ENCODE measurements at places on chromosomes 11 and 22.

GRCh38 chr22:36682811-36683210, 20.7 kb downstream of the CACNG2 start:
- no peak for DNase-seq

GRCh38 chr11:69599502-69599901, 41.5 kb upstream of the CCND1 start:
- DNase-seq: peak; percentile 54

GRCh38 chr11:37110385-37110784, 512.3 kb upstream of the RAG2 start:
- no peak for DNase-seq

DNA sequence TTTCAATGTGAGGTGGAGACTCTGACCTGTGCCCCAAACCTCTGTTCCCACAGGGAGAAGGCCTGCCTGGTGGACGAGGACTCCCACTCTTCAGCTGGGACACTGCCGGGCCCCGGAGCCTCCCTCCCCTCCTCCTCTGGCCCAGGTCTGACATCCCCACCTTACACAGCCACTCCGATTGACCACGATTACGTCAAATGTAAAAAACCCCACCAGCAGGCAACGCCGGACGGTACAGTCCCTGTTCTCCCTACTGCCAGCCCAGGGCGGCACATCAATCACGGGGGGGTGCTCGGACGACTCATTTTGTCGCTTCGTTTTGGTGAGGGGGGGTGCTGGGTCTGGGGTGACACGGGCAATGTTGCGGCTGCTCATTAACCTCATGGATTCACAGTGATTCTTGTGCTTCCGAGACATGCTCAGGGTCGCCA, 83.3 kb upstream of the SUSD2 start:
- no peak for DNase-seq

DNA sequence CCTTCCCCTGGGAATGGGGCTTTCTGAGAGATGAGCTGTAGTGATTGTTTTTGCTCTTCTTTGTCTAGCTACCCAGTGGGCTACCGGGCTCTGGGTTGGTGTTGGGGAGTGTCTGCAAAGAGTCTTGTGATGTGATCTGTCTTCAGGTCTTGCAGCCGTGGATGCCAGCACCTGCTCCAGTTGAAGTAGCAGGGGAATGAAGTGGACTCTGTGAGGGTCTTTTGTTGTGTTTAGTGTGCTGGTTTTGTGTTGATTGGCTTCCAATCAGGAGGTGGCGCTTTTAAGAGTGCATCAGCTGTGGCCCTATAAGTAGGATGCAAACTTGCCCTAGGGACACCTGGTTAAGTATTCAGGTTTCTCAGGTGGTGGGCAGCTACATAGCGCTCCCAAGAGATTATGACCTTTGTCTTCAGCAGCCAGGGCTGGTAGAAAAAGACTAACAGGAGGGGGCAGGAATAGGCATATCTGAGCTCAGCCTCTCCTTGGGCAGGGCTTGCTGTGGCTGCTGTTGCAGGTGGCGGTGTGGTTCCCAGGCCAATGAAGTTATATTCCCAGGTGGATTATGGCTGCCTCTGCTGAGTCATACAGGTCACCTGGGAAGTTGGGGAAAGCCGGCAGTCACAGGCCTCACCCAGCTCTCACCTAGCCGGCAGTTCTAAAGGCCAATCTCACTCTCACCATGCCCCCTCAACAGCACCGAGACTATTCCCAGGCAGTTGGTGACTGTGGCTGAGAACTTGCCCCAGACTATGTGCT, 315.7 kb upstream of the C11orf87 start:
- no peak for DNase-seq

DNA sequence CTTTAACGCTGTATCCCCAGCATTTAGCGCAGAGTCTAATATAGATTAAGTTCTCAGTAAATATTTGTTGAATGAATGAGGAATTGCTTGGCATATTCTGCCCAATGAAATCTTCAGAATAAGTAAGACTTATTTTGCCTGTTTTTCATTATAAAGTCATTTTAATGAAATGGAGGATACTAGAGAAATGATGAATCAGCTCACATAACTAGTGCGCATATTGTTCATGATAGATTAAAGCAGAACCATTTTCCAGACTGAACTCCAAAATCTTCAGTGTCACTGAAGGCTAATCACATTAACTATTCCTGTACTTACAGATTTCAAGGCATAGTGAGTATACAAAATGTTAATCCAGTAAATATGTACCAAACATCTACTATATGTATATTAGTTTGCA, 29.6 kb downstream of the ACER3 start:
- no peak for DNase-seq

- no peak for DNase-seq
These were observed 46.2 kb upstream of the SMCO4 start for GRCh38 chr11:93589347-93589746.

GRCh38 chr11:134152696-134153095, 71.1 kb downstream of the NCAPD3 start:
- DNase-seq: no peak

DNA sequence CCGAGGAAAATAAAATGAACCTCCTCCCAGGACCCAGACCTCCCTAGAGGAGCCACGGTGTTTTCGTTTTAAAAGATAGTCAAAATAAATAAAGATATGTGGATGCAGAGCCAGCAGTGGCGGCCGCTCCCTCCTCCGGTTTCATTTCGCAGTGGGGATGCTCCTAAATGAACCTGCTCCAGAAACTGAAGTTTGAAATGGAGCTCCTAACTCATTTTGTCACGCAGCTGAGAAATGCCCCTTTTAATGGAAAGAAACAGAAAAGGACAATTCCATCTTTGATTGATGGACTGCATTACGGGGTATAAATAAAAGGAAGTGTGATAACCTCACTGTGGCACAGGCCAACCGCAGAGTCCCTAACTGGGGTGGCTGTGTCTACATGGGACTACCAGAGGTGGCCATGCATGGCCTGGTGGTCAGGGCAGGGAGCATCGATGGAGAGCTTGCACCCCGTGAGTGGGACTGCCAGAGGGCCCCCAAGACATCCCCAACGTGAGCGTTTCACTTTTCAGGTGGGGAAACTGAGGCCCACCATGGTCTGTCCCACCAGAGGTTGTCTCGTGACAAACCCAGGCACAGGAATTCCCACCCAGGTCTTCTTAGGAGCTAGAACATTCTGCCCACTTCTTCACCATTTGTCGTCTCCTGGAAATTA, 426.6 kb downstream of the BRD1 start:
- no peak for DNase-seq

- DNase-seq: no peak
These were observed 190.2 kb downstream of the DSCAML1 start for GRCh38 chr11:117606790-117607189.

- no peak for DNase-seq
These were observed 4.5 kb upstream of the PPP2R1B start for GRCh38 chr11:111770581-111771134.

- peak; percentile 23 for DNase-seq
These were observed 11.8 kb downstream of the TMEM184B start for GRCh38 chr22:38260761-38261681.

- no peak for DNase-seq
These were observed 31.6 kb upstream of the CCND1 start for GRCh38 chr11:69609351-69609750.

- peak; percentile 30 for DNase-seq
These were observed 68.4 kb downstream of the TBC1D22A start for GRCh38 chr22:46830841-46831240.

- DNase-seq: no peak
These were observed 15.6 kb downstream of the FADS3 start for GRCh38 chr11:61875698-61876097.

- DNase-seq: no peak
These were observed 71.4 kb downstream of the CHST1 start for GRCh38 chr11:45593992-45594391.

DNA sequence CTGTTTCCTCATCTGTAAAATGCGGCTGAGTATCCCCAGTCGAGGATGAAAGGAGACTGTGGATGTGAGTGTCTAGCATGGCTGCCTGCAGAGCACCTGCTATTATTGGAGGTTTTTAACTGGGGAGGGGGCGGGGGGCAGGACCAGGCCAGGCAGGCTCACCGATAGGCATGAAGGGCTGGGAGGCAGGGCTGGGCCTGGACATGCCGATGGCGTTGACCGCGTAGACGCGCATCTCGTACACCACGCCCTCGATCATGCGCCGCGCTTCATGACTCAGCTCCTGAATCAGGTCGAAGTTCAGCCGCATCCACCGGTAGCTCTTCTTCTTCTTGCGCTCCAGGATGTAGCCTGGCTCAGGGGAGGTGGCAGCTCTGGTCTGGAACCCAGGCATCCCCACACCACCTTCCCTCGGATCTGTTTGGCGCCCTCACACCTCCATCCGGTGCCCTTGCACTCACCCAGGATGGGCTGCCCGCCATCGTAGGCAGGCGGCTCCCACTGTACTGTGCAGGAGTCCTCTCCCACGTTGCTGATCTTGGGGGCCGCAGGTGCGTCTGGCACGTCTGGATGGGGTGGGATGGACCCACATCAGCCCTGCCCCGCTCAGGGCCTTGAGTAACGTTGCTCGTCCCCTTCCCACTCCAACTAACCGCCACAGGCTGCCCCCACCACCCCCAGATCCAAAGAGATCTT, 15.1 kb downstream of the MYBPC3 start:
- no peak for DNase-seq

DNA sequence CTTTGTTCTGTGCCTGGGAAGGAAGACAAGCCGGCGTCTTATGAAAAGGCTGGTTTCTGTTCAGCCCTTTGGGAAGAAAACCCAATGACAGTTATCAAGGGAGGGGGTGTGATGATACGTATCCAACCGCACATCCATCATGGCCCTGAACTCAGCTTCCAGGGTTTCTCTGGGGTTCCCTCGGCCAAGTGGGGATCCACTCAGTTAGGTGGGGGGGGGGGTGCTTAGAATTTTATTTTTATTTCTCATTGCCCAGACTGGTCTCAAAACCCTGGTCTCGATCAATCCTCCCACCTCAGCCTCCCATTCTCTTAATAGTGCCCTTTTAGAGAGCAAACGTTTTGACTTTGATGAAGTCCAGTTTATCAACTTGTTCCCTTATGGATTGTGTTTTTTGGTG, 25.7 kb downstream of the KCNQ1 start:
- DNase-seq: no peak

DNA sequence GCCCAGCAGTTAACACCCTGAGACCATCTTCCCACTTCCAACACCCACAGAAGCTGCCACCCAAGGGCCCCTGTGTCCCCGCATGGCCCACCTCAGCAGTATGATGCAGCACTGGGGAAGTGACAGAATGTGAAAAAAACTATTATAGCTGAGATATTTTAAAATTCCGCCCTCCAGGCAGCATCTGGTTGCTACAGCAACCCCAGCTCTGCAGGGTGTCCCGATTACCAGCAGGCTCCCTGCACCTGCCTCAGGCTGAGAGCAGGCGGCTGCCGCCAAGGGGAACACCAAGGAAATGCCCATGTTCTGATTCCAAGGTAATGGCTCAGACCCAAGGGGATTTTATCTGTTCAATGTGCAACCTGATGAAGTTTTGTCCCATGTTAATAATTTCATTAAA, 10.5 kb upstream of the TMEM121B start:
- DNase-seq: no peak

DNA sequence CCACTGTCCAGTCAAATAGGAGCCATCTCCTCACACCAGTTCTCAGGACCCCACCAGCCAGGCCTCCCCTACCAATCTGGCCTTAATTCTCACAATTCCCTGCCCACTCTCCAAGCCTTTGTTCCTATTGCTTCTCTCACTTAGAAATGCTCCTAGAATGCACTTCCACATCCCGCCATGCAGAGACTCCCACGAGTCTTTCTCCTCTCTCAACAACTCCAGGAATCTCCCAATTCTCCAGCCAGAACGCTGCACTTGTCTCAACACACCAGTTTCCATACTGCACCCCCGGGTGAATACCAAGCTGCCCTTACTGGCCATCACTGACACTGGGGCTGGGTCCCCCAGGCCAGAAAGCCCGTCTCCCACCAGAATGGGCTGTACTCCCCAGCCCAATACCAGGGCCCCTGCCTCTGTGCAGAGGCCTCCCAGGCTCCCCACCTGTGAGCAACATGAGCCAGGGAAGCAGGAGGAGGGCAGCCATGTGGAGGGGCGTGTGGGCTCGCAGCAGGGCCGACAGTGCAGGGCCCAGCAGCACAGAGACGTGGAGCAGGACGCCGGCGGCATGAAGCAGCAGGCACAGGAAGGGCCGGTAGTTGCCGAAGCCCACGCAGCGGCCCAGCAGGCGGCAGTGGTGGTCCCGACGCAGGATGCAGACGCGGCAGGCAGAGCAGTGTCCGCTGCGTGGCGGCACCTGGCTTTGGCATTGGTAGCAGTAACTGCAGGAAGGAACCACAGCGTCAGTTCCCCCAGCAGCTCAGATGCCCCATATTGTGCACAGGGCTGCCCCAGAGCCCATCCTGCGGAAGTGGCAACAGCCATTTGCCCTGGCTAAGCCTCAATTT, 2.4 kb downstream of the ZDHHC24 start:
- DNase-seq: peak; percentile 35

All from fibroblast of skin of scalp (primary cell).